ENCODE measurements at places on chromosomes 3 and 15.

DNA sequence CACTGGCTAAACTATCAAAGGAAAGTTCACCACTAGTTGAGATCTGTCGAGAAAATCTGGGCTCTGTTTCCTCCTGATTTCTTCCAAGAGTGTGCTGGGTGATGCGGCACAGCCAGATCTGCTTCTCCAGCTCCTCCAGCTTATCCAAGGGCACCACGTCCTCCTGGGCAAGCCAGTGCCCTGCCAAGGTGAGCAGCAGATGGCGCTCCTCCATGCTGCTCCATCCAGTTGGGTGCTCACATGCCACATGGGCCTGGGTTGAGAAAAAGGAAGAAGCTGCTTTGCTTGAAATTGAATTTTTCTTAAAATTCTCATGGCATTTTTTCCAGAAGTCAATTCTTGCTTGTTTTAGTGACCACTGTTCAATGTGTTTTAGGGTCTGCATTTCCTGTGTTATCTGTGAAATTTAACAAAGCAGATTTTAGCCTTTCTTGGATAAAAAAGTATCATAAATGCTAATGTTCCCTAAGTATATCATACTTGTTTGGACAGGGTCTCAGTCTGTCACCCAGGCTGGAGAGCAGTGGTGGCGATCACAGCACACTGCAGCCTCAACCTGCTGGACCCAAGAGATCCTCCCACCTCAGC, 47.3 kb downstream of the EIF3J start:
- peak; percentile 20 for DNase-seq

- DNase-seq: no peak
Observed at GRCh38 chr3:61724183-61724582, 162.8 kb downstream of the PTPRG start.

DNA sequence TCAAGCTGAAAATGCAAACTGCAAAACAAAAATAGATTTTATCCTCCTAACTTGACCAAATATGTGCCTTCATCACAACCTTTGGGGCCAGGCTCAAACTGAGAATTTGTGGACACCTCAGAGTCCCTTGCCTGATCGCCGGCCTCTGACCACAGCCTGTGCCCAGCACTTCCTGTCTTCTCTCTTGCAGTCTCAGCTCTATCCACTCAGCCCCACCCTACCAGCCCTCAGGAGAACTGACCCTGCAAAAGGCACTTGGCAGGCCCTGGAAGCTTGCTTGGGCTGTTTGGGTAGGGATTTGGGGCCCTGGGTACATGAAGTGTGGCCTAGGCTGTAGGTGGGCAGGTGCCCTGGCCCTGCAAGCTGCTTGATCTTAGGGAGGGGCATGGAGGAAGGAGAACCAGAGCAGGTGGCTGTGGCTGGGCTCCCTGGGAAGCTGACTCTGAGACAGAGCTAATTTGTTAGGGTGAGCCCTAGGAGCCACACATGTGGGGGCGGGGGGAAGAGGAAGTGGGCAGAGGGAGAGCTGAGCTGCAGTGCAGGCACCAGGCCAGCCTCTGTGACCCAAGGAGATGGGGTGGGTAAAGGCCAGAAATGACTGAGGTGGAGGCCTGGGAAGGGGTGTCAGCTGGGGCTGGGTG, 8.6 kb downstream of the CLEC3B start:
- DNase-seq: no peak

DNA sequence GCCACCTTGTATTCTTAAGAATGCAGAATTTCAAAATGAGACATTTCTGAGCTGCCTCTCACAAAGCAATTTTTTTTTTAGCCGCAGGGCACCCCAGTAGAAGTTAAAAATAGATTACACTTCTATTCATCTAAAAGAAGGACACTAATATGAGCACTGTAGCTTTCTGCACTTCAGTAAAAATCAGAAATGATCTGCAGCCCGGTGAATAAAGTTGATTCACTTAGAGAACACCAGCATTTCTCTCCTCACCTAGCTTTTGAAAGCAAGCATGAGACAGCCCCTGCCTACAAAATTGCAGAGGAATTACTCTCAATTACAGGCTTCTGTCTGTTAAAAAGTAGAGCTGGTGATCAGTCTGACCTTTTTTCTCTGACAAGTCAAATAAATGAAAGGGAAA, 1062.4 kb downstream of the FHIT start:
- DNase-seq: no peak

GRCh38 chr3:158713094-158713499, 19.2 kb downstream of the RARRES1 start:
- DNase-seq: no peak

- no peak for DNase-seq
Observed at GRCh38 chr3:123336001-123336400, 112.9 kb downstream of the ADCY5 start.

DNA sequence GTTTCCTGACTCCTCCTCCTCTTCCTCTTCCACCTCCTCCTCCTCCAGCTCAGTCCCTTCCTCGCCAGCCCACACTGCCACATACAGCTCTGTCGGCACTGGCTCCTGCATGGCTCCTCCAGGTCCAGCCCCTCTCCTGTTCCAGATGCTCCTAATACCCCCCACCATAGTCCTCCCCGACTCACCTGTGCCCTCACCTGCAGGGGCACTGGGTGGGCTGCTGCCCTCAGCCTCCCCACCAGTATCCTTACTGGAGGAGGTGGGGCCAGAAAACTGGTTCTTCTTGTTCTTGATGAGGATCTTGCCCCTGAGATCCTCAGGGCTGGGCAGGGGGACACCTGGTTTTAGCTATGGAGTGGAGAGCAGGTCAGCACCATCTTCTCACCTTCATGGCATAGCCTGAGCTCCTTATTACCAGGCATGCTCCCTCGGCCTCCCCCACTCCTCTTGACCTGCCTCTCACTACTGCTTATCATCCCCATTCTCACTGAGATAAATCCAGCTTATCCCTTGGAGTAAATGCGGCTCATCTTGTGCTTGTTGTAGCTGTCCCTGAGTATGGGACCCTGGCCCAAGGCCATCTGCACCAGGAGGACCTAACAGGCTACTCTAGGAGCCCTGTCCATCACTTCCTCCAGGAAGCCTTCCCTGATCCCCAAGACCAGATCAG, 11.0 kb downstream of the PLCB2 start:
- DNase-seq: no peak

DNA sequence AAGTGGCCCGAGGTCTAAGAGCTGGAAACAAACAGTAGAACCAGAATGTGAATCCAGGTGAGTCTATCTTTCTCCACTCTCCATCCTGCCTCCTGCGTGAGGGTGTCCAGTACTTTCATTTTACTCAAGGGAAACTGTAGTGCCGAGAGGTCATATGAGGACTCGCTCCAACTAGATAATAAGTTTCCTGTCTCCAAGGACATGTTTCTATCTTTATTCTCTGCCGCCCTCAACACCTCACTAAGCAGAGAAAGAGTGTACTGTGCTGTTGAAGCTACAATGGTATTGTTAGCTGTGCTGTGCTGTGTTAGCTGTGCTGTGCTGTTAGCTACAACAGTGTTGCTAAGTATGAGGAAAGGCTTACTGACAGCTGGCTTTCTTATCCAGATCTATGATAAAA, 137.9 kb upstream of the COL8A1 start:
- DNase-seq: no peak

GRCh38 chr15:97984157-97984556, 23.7 kb downstream of the ARRDC4 start:
- no peak for DNase-seq
